Inflammatory macrophage (primary cell): ENCODE measurements at places on chromosomes 4 and X.

DNA sequence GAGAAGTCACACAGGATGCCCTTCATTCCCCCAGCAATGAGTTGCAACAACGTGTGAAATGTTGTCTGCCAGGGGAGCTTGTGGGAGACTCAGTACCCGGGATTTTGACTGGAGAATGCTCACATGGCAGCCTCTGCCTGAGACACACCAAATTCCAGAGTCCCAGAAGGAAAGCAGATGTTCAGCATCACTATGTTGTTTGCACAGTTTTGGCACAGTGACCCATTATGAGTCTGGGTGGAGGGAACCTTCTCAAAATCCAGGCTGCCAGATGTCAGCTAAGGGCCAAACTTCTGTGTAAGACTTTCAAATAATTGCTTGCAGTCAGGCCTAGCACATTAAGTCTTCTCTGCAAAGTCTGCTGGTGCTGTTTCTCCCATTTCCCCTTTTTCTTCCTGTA is 1029.7 kb upstream of the TENM3 start:
- no peak for DNase-seq

DNA sequence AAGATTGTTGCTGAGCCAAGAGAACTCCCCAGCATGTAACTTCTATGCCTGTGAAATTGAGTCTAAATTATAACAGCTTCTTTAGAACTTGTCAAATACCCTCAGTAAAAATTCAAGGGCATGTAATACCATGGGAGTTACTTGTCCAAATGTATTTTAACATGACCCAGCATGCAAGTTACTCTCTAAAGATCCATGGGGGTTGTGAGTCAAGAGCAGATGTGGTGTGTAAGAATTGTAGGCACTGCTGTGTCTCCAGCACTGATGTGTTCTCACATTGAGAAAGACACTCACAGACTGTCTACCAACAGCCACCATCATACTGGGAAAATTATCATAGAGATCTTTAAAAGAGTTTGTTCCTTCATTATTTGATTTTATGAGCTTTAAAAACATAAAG is 237.4 kb upstream of the IL1RAPL1 start:
- no peak for DNase-seq

DNA sequence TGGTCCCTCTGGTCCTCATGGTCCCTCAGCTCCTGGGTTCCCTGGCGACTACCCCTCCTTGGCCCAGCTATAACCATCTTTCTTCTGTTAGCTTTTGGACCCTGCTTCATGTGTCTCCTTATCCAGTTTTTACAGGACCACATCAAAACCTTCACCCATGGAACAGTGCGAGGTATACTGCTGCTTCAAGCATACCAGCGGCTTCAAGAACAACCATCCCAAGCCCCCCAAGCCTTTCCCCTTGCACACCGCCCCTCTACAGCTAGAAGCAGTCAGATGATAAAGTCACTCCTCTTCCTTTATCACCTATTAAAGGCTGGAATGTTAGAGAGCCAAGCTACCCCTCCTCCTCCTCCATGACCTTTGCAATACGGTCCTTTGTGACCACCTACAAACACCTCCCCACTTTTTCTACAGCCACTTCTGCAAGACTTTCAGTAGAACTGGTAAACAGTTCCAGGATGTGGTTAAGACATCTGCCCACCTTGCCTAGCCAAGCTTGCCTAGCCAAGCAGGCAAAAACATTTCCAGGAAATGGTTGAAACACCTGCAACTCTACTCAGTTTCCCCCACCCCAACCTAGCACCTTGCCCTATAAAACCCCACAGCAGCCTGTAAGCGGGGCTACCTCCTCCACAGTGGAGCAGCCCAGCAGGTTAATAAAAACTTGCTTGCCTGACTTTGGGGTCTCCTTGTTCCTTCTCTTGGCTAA is 125.7 kb downstream of the ZC4H2 start:
- DNase-seq = no peak

GRCh38 chrX:108020631-108021030 is 24.2 kb upstream of the VSIG1 start:
- DNase-seq = peak; percentile 10

DNA sequence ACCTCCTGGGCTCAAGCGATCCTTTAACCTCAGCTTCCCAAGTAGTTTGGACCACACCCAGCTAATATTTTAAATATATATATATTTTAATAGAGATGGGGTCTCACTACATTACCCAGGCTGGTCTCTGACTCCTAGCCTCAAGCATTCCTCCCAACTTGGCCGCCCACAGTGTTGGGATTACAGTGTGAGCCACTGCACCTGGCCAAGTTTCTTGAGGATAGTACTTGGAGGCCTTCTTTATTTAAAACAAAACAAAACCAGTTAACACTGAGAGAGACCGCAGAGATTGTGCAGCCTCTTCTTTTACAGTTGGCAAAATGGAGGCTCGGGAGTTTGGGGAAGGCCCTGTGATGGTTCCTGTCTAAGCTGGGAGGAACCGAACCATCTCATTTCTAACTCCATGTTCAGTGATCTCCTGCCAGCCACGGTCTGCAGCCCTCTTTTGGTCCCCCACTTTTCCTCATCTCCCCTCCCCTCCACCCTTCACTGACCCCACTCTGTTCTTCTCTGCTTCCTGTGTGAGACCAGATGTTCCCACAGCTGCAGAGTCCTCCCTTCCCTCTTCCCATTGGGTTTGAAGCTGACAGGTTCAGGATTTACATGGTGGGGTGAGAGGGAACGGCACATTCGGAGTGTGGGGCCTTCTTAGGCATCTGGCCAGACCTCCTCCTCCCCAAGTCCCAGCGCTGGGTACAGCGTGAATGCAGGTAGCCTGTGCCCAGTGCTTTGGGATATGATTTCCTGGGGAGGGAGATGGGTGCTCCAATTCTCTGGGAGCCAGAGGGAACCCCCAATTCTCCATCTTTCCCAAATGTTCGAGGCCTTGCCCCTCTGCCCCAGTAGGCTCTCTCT is 1.4 kb upstream of the SORCS2 start:
- no peak for DNase-seq
